ENCODE measurements at places on chromosomes 3 and 15. TPM values are rescaled to one million over a fixed set of nuclear protein-coding genes. Genes with fewer than 3 reads are reported as not detected.

Gene UPK1B
- total RNA-seq = 19.1 TPM

Gene SNURF
- total RNA-seq = 6.3 TPM

Gene SLC28A1
- not detected for total RNA-seq

Gene NR2F2
- 25.0 TPM for total RNA-seq

GRCh38 chr3:34024447-34025240 lies 226.2 kb downstream of the PDCD6IP start:
- no peaks in the 10 kb centered on the region for H3K4me1 ChIP-seq
- H3K36me3 ChIP-seq = no peaks in the 10 kb centered on the region
- H3K4me3 ChIP-seq = no peak overlapping the region
- H3K27me3 ChIP-seq = no peaks in the 10 kb centered on the region
- no peak for DNase-seq

- no peaks in the 10 kb centered on the region for H3K36me3 ChIP-seq
- no peak overlapping the region for H3K4me3 ChIP-seq
- no peaks in the 10 kb centered on the region for H3K4me1 ChIP-seq
- no peak overlapping the region for H3K27ac ChIP-seq
- peak; percentile 18 for DNase-seq
Measured at GRCh38 chr15:80010131-80010673, 39.2 kb upstream of the BCL2A1 start.

GRCh38 chr15:41795996-41796856 lies 21.9 kb downstream of the MAPKBP1 start:
- H3K27me3 ChIP-seq = no peaks in the 10 kb centered on the region
- no peak overlapping the region for H3K27ac ChIP-seq
- H3K4me1 ChIP-seq = peaks cover 33% of the 10 kb centered on the region
- H3K36me3 ChIP-seq = peaks cover 4% of the 10 kb centered on the region

DNA sequence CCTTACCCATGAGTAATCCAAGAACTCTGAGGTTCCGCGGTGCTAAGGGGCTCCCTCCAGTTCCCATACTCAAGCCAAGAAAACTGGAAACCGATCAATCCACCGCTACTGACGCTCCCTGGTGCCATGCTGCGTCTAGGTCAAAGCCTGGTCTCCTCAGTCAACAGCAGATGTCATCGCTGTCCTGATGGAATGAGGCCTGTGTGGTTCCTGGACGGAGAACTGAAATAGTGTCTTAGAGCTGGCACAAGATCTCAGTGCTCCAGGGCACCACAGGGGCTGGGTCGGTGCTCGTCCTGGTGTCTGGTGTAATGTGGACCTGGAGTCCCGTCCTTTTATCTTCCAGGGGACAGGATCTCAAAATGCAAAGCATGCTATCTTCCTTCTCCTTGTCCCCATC lies 373.9 kb upstream of the CFAP20DC start:
- no peaks in the 10 kb centered on the region for H3K4me1 ChIP-seq
- H3K36me3 ChIP-seq = no peaks in the 10 kb centered on the region
- DNase-seq = no peak
- no peaks in the 10 kb centered on the region for H3K27me3 ChIP-seq
- H3K4me3 ChIP-seq = no peak overlapping the region

GRCh38 chr15:78006567-78007205 lies 70.8 kb downstream of the TBC1D2B start:
- peaks cover 37% of the 10 kb centered on the region for H3K36me3 ChIP-seq
- no peaks in the 10 kb centered on the region for H3K27me3 ChIP-seq
- no peak overlapping the region for H3K27ac ChIP-seq

- H3K36me3 ChIP-seq = no peaks in the 10 kb centered on the region
- no peak overlapping the region for H3K27ac ChIP-seq
- no peaks in the 10 kb centered on the region for H3K27me3 ChIP-seq
- no peak overlapping the region for H3K4me3 ChIP-seq
- DNase-seq = no peak
- no peaks in the 10 kb centered on the region for H3K4me1 ChIP-seq
Measured at GRCh38 chr3:26004172-26004571, 214.3 kb downstream of the OXSM start.

DNA sequence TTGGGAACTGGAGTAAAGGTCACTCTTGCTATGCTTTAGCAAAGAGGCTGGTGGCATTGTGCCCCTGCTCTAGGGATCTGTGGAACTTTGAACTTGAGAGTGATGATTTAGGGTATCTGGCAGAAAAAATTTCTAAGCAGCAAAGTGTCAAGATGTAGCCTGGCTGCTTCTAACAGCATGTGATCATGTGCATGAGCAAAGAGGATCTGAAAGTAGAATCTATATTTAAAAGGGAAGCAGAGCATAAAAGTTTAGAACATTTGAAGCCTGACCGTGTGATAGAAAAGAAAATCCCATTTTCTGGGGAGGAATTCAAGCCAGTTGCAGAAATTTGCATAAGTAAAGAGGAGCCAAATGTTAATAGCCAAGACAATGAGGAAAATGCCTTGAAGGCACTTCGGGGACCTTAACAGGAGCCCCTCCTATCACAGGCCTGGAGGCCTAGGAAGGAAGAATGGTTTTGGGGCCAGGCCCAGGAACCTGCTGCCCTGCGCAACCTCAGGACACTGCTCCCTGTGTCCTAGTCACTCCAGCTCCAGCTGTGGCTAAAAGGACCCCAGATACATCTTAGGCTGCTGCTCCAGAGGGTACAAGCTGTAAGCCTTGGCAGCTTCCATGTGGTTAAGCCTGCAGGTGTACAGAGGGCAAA lies 212.2 kb upstream of the LINGO1 start:
- no peak for DNase-seq
- H3K27ac ChIP-seq = no peak overlapping the region
- H3K27me3 ChIP-seq = no peaks in the 10 kb centered on the region

GRCh38 chr15:65796610-65797078 lies 4.6 kb upstream of the DENND4A start:
- no peak for DNase-seq
- no peaks in the 10 kb centered on the region for H3K27me3 ChIP-seq
- H3K36me3 ChIP-seq = no peaks in the 10 kb centered on the region
- no peak overlapping the region for H3K27ac ChIP-seq

- H3K27ac ChIP-seq = no peak overlapping the region
- H3K4me3 ChIP-seq = no peak overlapping the region
- H3K27me3 ChIP-seq = no peaks in the 10 kb centered on the region
- H3K4me1 ChIP-seq = no peaks in the 10 kb centered on the region
Measured at GRCh38 chr15:84552896-84553295, 47.9 kb upstream of the ZSCAN2 start.

DNA sequence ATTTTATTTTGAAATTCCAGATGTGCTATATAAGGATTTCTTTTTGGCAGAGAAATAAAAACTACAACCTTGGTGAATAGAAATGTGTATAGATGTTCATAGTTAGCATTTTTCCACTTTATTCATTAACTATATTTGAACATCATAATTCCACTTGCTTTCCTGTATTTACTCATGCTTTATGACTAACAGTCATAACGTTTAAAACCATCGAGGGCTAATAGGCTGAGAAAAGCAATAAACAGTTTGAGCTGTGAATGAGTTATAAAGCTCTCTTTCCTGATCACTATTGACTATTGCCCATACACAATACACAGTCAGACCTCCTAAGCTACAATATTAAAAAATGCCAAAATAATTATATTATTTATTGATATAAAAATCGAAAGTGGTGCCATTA lies 502.1 kb upstream of the RASGRP1 start:
- no peak overlapping the region for H3K4me3 ChIP-seq
- H3K36me3 ChIP-seq = no peaks in the 10 kb centered on the region
- H3K4me1 ChIP-seq = no peaks in the 10 kb centered on the region
- no peaks in the 10 kb centered on the region for H3K27me3 ChIP-seq
- no peak for DNase-seq

DNA sequence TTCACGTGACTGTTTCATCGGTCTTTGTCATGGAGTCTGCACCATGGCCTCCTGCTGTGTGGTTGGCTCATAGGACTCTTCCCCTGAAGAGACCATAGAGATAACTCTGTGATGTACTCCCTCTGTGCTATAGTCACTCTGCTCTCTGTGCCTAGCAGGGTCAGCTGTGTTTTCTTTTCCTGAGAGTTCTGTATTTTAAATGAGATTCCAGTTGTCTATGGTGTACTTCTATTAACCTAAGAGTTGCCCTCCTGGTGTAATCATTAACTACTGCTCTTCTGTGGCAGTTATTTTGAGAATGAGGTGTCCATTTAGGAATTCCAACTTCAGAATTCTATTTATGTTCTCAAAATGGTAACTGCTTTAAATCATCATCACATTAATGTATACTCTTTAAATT lies 114.5 kb upstream of the ARPP21 start:
- DNase-seq = no peak
- no peaks in the 10 kb centered on the region for H3K36me3 ChIP-seq
- no peaks in the 10 kb centered on the region for H3K27me3 ChIP-seq

GRCh38 chr3:112466020-112466419 lies 33.3 kb downstream of the BTLA start:
- no peaks in the 10 kb centered on the region for H3K36me3 ChIP-seq
- no peak overlapping the region for H3K27ac ChIP-seq
- no peaks in the 10 kb centered on the region for H3K27me3 ChIP-seq
- H3K4me3 ChIP-seq = no peak overlapping the region
